Hepatocyte (in vitro differentiated cells): ENCODE measurements at places on chromosomes 6 and 20. TPM values are rescaled to one million over a fixed set of nuclear protein-coding genes. Genes with fewer than 3 reads are reported as not detected.

DNA sequence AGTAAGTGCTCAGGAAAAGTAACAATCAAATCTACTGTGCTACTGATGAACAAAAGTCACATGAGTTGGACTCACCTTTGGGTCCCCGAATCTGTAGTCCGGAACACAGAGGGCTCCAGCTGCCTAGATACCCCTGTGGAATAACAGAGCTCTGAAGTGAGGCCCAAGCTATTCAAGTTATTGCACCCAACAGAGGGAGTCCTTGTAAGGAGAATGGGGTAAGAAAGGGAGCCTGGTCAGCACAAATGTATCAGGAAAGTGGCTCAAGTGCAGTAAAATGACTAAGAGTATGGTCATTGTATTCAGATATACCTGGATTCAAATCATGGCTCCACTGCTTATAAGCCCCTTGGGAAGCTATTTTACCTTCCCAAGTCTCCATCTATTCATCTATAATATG lies 20.9 kb downstream of the EDN1 start:
- H3K4me3 ChIP-seq, result no peak overlapping the region
- no peaks in the 10 kb centered on the region for H3K27me3 ChIP-seq
- H3K4me1 ChIP-seq, result no peaks in the 10 kb centered on the region
- no peaks in the 10 kb centered on the region for H3K36me3 ChIP-seq
- no peak overlapping the region for H3K27ac ChIP-seq
- DNase-seq, result no peak

GRCh38 chr6:53813801-53814200 lies 19.0 kb downstream of the LRRC1 start:
- peaks cover 54% of the 10 kb centered on the region for H3K4me1 ChIP-seq
- no peak overlapping the region for H3K4me3 ChIP-seq
- no peaks in the 10 kb centered on the region for H3K27me3 ChIP-seq
- DNase-seq, result no peak
- no peaks in the 10 kb centered on the region for H3K36me3 ChIP-seq
- no peak overlapping the region for H3K27ac ChIP-seq

DNA sequence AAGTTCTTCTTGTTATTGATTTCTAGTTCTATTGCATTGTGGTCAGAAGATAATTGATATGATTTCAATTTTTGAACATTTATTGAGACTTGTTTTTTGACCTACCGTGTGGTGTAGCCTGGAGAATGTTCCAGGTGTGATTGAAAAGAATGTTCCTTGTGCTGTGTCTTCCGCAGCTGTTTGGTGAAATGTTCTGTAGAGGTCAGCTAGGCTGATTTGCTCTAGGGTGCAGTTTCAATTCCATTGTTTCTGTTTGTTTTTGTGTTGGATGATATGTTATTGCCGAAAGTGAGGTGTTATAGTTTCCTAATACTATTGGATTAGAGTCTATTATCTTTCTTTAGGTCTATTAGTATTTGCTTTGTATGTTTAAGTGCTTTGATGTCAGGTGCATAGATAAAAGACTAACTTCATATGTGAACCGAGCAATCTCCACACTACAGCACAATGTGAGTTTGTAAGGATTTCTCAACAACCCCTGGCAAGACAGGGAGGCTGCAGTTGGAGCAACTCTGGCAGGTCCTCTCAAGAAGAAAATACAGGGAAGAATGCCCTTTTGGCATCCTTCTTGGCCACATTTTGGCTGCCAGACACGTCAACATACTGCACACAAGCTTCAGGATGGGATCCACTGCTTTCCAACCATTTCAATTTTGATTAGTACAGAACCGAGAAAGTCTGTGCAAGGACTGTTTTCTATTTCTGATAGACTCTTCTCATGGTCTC lies 320.7 kb downstream of the RNF144B start:
- H3K4me1 ChIP-seq, result no peaks in the 10 kb centered on the region
- no peak overlapping the region for H3K27ac ChIP-seq
- no peak for DNase-seq
- no peaks in the 10 kb centered on the region for H3K27me3 ChIP-seq
- H3K36me3 ChIP-seq, result no peaks in the 10 kb centered on the region

DNA sequence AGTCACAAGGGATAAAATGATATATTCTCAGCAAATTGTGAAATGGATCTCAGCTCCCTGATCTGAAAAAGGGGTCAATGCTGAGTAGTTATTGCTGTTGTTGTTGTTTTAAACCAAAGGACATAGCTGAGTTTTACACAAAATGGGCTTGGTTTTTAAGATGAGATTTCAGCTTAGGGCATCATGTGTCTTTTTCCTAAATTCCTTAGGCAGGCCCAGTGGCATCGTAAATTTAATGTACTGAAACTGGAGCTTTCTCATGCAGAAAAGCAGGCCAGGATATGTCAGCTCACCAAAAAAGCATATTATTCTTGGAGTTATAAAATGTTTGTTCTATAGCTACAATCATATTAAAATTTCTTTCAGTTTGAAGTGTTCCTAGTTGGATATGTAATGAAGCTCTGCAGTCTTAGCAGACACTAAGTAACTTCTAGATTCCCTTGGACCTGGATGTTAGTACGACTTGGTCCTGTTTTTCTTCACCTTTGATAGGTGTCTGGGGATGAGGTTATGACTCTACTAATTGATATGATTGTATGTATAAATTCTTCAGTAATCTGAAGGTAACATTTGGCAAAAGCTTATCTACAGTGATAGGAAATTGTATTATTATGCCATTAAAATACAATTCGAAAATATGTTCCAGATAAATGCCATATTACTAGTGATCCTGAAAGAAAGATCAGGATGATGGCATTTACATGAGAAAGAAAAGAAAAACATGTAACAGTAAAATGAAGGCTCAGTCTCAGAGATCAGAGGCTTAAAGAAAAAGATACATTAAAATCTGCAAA lies 663.3 kb downstream of the RFPL4B start:
- H3K4me1 ChIP-seq, result peaks cover 11% of the 10 kb centered on the region
- no peak for DNase-seq
- no peak overlapping the region for H3K4me3 ChIP-seq
- H3K36me3 ChIP-seq, result no peaks in the 10 kb centered on the region
- H3K27me3 ChIP-seq, result no peaks in the 10 kb centered on the region
- H3K27ac ChIP-seq, result no peak overlapping the region

- H3K4me3 ChIP-seq, result no peak overlapping the region
- H3K27ac ChIP-seq, result no peak overlapping the region
- H3K27me3 ChIP-seq, result no peaks in the 10 kb centered on the region
- DNase-seq, result no peak
- H3K4me1 ChIP-seq, result no peaks in the 10 kb centered on the region
Measured at GRCh38 chr6:22550971-22551670, 18.2 kb upstream of the HDGFL1 start.

DNA sequence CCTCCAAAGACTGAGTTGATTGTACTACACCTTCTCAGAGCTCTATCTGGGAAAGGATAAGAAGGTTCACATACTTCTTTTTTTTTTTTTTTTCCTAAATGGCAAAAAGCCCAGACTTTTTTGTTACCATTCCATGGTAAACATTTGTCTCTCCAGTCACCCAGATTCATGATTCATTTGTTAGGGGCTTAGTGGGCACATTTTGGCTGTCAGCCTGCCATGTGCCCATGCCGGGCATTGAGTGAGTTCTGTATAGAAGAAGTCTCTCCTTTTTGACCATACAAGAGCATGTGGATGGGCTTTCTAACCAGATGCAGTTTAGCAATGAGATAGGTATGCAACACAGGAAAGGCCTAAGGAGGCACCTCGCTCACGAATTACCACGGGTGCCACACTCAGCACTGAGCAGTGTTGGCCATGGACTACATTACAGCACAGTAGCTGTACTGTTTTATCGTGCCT lies 447.5 kb upstream of the HSF2 start:
- H3K36me3 ChIP-seq, result no peaks in the 10 kb centered on the region
- peaks cover 13% of the 10 kb centered on the region for H3K4me1 ChIP-seq
- H3K27me3 ChIP-seq, result no peaks in the 10 kb centered on the region
- peak; percentile 9 for DNase-seq

DNA sequence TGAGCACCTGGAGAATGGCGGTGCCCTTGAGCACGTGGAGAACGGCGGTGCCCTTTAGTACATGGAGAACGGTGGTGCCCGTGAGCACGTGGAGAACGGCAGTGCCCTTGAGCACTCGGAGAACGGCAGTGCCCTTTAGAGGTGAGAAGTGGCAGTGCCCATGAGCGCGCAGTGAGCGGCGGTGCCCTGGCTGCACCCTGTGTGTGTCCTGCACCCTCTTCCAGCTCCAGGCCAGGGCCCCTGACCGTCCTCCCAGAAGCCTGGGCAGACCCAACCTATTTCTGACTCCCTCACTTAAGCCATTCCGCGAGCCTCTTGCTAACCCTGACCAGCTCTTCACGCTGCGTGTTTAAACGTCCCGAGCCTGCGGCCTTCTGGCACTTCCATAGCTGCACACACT lies 151.3 kb downstream of the DLL1 start:
- no peak for DNase-seq
- H3K27ac ChIP-seq, result no peak overlapping the region
- no peaks in the 10 kb centered on the region for H3K4me1 ChIP-seq
- no peak overlapping the region for H3K4me3 ChIP-seq
- no peaks in the 10 kb centered on the region for H3K27me3 ChIP-seq

- no peaks in the 10 kb centered on the region for H3K4me1 ChIP-seq
- H3K36me3 ChIP-seq, result no peaks in the 10 kb centered on the region
- no peak for DNase-seq
Measured at GRCh38 chr6:120392941-120393340, 941.3 kb downstream of the TBC1D32 start.

- H3K4me1 ChIP-seq, result peaks cover 8% of the 10 kb centered on the region
- no peak overlapping the region for H3K4me3 ChIP-seq
- H3K27ac ChIP-seq, result no peak overlapping the region
- no peaks in the 10 kb centered on the region for H3K27me3 ChIP-seq
- DNase-seq, result no peak
Measured at GRCh38 chr6:161348628-161348994, 74.8 kb upstream of the AGPAT4 start.

GRCh38 chr6:73156793-73157767 lies 68.2 kb downstream of the KHDC1L start:
- H3K27me3 ChIP-seq, result no peaks in the 10 kb centered on the region
- no peak overlapping the region for H3K4me3 ChIP-seq

- DNase-seq, result no peak
- H3K27me3 ChIP-seq, result no peaks in the 10 kb centered on the region
- no peak overlapping the region for H3K4me3 ChIP-seq
- H3K27ac ChIP-seq, result no peak overlapping the region
- no peaks in the 10 kb centered on the region for H3K36me3 ChIP-seq
Measured at GRCh38 chr6:124205921-124206320, 402.3 kb downstream of the NKAIN2 start.

- no peak overlapping the region for H3K4me3 ChIP-seq
- DNase-seq, result no peak
- H3K36me3 ChIP-seq, result no peaks in the 10 kb centered on the region
- no peak overlapping the region for H3K27ac ChIP-seq
- no peaks in the 10 kb centered on the region for H3K4me1 ChIP-seq
Measured at GRCh38 chr6:167130008-167130677, 7.2 kb downstream of the CCR6 start.

- H3K36me3 ChIP-seq, result no peaks in the 10 kb centered on the region
- DNase-seq, result no peak
- no peak overlapping the region for H3K27ac ChIP-seq
- peaks cover 11% of the 10 kb centered on the region for H3K27me3 ChIP-seq
Measured at GRCh38 chr20:40720099-40720498, 31.1 kb upstream of the MAFB start.

DNA sequence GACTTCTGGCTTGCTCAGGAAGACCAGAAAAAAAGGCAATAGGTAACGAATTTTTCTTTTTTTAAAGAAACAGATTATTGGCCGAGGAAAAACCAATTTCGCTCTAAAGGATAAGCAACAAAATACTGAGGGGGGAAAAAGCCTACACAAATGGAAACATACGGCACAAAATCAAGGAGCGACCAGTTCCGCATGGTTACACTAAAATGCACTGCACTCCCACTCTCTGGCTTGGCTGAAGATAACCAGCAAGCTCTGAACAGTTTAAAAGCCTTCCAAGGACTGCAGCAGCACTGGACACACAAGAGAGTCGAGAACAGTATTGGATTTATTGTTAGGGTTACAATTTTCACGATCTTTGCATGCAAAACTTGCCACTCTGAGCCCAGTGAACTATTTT lies 881 bp upstream of the MAP7 start:
- H3K4me1 ChIP-seq, result no peaks in the 10 kb centered on the region
- H3K4me3 ChIP-seq, result peak overlapping the region; percentile 68
- peaks cover 11% of the 10 kb centered on the region for H3K27me3 ChIP-seq
- H3K27ac ChIP-seq, result peak overlapping the region; percentile 80
- DNase-seq, result no peak
- no peaks in the 10 kb centered on the region for H3K36me3 ChIP-seq

HLA-DQA1 gene
- not detected in 2 replicates for total RNA-seq

ZHX3 gene
- 15.0 and 16.0 TPM in 2 replicates for total RNA-seq

CST2 gene
- not detected in 2 replicates for total RNA-seq

ZC2HC1B gene
- total RNA-seq, result not detected in 2 replicates

BIRC7 gene
- 0.43 TPM in 1 of 2 replicates, not detected in the other for total RNA-seq

TFAP2B gene
- 0.64 and 0.73 TPM in 2 replicates for total RNA-seq

TAF8 gene
- 16.7 and 25.1 TPM in 2 replicates for total RNA-seq
